ENCODE measurements at places on chromosomes 1 and 21.

- DNase-seq: no peak
These were observed 8.6 kb downstream of the ARHGAP29 start for GRCh38 chr1:94228640-94229375.

GRCh38 chr1:156858959-156859522, at the start of gene INSRR:
TSS of gene INSRR (minus strand) at chr1:156859117. CDS start at chr1:156858621, 496 bp downstream.
- DNase-seq: no peak

DNA sequence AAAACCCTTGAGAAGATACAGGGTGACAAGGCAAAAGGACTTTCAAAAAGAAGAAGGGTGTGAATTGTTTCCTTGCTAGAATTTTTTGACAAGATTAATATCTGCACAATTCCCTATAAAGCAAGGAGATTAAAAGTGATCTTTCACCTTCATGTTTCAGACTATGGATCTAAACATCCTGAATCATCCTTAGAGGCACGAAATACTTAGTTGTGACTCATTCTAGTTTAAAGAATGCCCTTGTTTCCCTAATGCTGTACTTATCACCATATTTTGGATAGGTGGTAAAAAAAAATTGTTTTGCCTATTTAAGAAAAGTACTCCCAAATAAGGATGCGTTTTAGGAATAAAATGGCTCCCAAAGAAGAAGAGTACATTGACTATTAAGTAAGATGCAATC, 415.1 kb downstream of the LRRIQ3 start:
- DNase-seq: no peak

GRCh38 chr1:220990427-220991339, 111.4 kb downstream of the HLX start:
- DNase-seq: no peak

GRCh38 chr1:156812293-156812990, 4.2 kb downstream of the SH2D2A start:
- DNase-seq: no peak

DNA sequence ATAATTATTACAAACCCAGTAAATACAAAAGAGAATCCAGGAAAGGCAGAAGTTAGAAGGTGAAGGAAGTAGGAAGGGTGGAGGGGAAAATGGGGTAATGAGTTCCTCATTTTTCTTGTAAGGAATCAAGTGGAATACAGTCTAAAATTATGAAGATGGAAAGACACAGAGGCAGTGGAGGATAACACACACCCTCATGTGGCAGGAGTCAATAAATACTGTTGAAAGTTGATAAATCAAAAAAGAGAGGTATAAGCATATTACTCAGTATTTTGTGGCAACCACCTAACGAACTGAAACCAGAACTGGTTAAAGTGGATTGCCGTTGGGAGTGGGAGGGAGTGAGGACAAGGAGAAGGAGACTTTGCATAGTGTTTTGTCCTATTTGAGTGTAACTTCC, 78.6 kb upstream of the SLC44A3 start:
- DNase-seq: no peak

DNA sequence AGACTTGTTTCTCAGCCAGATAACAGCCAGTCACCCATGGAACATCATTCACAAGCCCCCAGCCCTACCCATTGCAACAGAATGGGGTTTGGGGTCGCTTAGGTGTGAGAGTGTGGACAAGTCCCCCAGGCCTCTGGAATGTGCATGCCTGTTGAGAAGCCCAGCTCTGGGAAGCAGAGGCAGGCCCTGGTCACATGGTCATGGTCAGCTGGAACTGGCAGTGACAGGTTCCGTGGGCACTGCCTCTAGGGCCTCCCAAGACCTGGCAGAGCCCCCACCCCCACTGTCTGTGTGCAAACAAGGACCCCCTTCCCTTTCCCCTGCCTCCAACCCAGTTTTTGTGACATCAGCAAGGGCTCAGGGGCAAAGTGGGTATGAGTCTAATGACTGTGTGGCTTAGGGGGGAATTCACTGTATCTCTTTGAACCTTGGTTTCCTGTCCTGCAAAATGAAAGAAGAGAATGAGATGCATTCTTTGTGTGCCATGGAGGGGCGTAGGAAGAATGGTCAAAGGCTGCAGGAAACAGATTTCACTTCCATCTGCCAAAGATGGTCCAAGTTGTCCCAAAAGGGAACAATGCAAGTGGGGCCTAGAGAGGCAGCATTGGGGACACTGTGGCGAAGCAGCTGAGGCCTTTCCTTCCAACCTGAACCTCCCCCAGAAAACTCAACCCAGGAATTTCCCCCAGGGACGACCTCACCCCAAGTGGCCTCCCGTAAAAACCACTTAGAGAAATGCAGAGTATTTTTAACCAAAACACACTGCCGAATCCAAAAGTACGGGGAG, 34.7 kb upstream of the SELENON start:
- DNase-seq: no peak

GRCh38 chr1:202589190-202589930, 120.9 kb downstream of the SYT2 start:
- no peak for DNase-seq

- no peak for DNase-seq
These were observed 97.6 kb upstream of the VANGL1 start for GRCh38 chr1:115544131-115544530.

GRCh38 chr1:9653210-9653490, 1.6 kb downstream of the PIK3CD start:
- DNase-seq: no peak

DNA sequence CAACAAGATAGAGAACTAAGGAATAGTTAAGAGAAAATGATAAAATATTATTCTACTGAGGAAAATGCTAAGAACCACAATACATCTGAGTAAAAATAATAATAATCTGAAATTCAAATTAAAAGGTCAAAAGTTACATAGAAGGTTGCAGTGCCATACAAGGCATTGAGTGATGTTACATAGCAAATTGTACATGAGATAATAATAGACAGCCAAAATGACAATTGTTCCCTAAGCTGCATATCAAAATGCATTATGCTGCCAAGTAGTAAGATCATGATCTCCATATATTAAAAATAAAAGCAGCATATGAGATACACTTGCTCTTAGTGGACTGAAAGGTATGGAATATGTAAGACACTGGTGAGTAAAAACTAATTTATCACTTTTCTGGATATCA, 547.7 kb downstream of the KCNT2 start:
- no peak for DNase-seq

- DNase-seq: no peak
These were observed 192.3 kb upstream of the C1orf87 start for GRCh38 chr1:60265560-60266535.

DNA sequence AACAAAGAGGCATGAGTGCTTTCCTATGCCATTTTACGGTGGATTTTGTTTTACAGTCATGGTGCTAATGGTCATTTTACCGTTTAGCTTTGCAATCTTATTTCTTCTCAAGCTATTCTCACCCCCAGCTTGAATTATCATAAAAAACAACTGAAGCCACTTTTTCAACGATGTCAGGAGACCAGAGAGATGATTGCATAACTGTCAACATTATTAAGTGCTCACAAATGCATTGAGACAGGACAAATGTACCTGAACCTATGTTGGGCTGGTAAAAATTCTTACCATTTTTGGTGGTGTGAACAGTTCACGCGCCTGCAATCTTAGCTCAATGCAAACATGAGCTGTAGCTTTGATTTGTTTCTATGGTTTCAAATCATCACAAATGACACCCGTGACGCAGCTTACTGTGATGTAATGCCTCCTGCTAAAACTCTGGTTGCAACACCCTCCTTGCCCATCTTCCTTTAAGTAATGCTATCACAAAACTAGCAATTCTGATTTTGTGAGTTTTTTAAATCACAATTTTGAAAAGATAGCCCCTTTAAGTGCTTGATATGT, 104.4 kb downstream of the UCHL5 start:
- DNase-seq: no peak

DNA sequence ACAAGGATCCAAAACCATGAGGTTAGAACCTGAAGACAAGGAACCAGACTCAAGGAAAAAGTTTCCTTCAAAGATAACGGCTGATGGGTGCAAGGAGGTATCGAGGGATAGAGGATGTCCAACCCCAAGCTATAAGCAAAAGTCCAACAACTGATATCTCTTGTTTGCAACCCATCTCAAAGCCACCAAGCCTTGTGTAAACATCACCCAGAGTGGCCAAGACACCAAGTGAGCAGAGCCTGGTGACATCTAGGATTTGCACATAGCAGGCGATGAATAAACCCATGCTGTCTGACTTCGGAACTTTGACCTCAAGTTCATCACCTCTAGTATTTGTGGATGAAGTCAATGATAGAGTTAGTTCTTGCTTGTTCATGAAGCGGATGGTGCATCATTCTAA, 180.7 kb downstream of the ETS2 start:
- no peak for DNase-seq

- DNase-seq: no peak
These were observed 127.4 kb downstream of the ADSS2 start for GRCh38 chr1:244324176-244324883.

GRCh38 chr1:34398916-34399275, 222.2 kb downstream of the C1orf94 start:
- no peak for DNase-seq

DNA sequence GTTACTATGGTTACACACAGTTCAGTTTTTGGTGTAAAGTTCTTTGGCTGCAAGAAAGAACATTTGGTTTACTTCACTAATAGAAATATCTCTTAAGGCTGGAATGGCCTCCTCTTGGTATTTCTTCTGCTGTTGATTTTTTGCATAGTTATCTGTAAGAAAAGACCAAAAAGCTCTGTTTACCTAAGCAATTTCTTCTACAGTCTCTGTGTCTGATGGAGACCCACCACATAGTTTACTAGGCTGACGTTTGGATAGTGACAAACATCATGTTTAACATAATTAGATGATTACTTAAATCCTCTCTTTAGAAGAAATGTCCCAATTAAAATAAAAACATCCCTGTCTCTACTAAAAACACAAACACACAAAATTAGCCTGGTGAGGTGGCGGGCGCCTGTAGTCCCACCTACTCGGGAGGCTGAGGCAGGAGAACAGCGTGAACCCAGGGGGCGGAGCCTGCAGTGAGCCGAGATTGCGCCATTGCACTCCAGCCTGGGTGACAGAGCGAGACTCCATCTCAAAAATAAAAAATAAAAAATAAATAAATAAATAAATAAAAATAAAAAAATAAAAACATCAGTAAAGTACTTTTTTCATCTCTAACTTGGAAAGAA, 7.2 kb downstream of the PIGP start:
- DNase-seq: no peak

GRCh38 chr1:38745476-38746401, 113.8 kb downstream of the RRAGC start:
- DNase-seq: no peak

DNA sequence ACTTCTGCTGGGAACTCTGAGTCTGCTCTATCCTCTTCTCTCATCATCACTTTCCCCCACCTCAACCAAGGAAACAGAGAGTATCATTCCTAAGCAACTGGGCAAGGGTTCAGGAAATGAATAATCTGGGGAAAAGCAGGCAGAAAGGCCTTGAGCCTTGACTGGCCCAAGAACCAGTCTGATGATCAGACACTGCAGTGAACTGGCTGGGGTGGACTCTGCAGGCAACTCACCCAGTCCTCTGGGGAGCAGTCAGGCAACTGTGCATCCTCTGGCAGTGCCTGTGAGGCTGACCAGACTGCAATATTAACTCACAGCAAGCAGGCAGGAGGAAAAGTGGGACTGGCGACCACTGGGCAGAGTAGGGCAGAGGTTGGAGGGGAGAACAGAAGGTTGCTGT, 991 bp downstream of the ANKRD35 start:
- DNase-seq: no peak

GRCh38 chr1:81574408-81574807, 226.3 kb upstream of the ADGRL2 start:
- no peak for DNase-seq

DNA sequence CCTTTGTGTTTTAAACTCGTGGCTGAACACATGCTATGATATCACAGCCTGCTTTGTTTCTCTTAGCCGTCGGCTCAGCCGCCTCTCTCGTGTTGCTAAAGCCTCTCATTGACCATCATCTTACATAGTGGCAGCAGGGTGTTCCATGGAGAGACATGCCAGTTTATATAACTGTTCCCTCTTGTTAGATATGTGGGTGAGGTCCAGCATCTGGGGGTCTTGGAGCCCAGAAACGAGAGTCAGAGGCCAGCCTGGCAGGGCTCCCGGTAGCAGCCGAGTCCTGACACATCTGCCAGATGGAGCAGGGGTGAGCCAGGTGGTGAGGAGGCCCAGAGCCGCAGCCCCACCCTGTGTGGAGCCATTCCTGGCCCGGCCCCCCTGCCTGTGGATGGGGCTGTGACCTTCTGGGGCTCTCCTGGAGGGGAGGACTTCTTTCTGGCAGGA, 11.9 kb downstream of the PODN start:
- no peak for DNase-seq

GRCh38 chr1:32865639-32866405, 4.9 kb downstream of the FNDC5 start:
- DNase-seq: no peak

DNA sequence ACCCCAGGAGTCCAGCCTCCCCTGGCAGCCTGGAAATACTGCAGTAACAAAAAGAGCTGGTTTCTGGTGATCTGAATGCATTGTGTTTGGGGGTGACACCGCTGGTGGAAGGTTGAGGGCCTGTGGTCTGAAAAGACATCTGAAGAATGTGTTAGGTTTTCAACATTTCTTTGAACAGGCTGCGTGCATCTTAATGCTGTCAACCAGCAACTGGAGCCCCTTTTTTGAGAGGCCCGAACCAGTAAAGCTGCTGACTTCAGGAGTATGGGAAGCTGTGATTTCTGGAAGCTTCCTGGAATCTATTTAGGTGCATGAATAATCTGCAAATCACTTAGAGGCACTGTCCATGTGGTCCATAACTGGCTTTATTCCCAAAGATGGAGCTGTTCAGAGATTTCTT, 17.0 kb downstream of the ATP5PO start:
- DNase-seq: no peak

GRCh38 chr1:70856201-70856600, 191.4 kb downstream of the PTGER3 start:
- DNase-seq: no peak

DNA sequence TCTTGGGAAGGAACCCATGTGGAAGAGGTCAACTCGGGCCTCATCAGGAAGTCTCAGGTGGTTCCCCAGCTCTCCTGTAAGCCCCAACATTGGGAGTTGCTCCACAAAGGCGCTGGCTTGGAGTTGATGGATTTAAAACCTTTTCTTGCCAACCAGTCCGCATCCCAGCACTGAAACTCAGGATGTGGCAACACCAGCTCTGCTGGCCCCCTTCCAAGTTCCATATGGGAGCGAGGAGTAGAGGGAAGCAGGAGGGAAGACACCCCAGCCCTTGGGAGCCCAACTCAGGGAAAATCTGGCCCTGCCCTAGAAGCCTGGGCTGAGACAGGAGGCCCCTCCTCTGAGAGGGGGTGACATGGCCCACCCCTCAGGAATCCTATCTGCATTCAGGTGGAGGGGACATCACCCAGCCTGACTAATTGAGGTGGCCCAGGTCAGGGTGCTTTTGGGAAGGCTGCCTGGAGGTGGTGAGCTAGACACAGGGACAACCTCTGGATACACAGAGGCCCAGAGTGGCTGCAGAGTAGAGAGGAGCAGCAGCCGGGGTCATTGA, 33.1 kb upstream of the DMBX1 start:
- DNase-seq: no peak

DNA sequence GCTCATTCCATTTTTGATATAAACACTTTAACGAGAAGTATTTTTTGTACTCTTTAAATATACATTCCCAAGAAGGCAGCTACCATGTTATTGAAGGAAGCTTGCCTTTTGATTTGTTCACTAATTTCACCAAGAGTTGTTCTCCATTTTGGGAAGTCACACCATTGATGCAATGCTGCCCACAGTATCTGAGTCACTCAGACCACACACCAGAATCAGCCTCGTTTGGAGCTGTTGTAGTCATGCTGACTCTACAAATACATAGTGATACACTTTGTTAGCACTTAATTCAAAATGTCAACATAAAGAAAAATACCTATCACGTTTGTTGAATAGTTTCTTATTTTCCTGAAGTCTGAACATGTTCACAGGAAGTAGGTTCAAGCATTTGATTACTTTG, 78.7 kb downstream of the PAPPA2 start:
- DNase-seq: no peak

Data from effector CD4-positive, alpha-beta T cell (primary cell).